ENCODE measurements at places on chromosomes 3 and 15. TPM values are rescaled to one million over a fixed set of nuclear protein-coding genes. Genes with fewer than 3 reads are reported as not detected.

The STXBP5L gene
- not detected for total RNA-seq

The KLHL40 gene
- total RNA-seq: not detected

The CISH gene
- total RNA-seq: 307 TPM

The RHOV gene
- 0.41 TPM for total RNA-seq

The CHRNA7 gene
- total RNA-seq: 0.20 TPM

The NANOGP8 gene
- total RNA-seq: not detected

The KIF15 gene
- total RNA-seq: 38.1 TPM

The TF gene
- 0.02 TPM for total RNA-seq

The IL16 gene
- total RNA-seq: 138 TPM

The MNS1 gene
- 0.95 TPM for total RNA-seq

The NPAP1 gene
- not detected for total RNA-seq

The UPK1B gene
- not detected for total RNA-seq

The SCN11A gene
- total RNA-seq: not detected

The IL17RE gene
- total RNA-seq: 1.7 TPM
